Hindlimb muscle (tissue), 1 donor: ENCODE measurements at places on chromosomes 7 and 10.

GRCh38 chr10:109393425-109393824 is 529.9 kb downstream of the XPNPEP1 start:
- no peak for DNase-seq

DNA sequence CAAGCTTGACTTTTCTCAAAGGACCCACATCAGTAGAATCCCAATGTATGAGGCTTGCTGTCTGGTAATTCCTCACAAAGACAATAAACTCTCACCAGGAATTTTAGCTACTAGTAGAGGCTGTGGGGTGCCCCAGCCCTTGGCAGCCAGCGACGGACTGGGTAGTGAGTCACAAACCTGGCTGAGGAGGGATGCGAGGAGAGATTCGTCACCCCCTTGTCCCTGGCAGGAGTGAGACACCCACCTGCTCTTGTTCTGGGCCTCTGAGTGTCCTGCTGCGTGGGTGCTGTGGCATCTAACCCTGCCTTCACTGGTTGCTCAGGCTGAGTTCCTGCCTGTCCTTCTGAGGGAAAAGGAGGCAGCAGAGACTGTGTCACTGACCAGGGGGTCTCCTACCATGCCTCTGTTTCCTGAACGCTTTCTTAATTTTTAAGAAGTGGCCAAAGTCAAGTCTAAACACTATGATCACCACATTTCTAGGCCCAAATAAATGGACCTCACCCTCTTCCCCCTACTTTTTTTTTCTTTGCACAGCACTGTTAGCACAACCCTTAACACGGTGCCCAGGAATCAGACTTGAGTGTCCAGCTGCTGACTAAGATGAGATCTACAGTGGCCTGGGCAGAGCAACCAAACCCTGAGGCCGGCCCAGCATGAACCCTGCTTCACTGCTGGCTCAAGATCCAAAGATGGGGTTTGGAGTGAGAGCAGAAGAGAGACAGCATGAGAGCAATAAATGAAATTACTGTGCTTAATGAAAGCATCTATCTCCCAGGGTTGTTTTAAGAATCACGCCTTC is 146.4 kb downstream of the ANLN start:
- DNase-seq = no peak

DNA sequence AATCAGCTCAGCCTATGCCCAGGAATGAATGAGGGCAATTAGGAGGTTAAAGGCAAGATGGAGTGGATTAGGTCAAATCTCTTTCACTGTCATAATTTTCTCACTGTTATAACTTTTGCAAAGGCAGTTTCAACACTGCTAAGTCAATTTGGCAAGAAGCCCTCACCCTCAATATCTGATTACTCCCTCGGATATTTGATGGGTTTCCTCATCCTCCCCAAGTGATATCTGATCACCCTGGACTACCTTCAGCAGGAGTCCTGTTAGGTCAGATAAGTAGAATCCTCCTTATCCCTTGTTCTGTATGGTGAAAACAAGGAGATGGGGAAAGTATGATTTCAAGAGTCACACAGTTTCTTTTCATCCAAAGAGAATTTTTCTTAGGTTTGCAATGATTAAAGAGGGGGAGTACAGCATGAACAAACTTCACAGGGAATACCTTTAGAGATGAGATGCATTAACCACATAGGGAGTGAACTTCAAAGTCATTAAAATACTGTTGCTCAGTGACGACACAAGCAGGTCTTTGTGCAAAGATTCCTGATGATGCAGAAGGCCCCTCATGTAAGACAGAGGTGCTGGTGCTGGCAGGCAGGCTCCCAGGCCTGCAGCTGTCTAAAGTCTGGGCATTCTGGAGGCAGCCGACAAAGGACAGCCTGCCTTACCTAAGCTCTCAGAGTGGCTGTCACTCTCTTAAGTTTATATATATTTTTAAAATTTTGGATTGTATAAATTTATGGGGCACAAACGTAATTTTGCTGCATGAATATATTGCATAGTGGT is 75.4 kb upstream of the POM121L12 start:
- no peak for DNase-seq

DNA sequence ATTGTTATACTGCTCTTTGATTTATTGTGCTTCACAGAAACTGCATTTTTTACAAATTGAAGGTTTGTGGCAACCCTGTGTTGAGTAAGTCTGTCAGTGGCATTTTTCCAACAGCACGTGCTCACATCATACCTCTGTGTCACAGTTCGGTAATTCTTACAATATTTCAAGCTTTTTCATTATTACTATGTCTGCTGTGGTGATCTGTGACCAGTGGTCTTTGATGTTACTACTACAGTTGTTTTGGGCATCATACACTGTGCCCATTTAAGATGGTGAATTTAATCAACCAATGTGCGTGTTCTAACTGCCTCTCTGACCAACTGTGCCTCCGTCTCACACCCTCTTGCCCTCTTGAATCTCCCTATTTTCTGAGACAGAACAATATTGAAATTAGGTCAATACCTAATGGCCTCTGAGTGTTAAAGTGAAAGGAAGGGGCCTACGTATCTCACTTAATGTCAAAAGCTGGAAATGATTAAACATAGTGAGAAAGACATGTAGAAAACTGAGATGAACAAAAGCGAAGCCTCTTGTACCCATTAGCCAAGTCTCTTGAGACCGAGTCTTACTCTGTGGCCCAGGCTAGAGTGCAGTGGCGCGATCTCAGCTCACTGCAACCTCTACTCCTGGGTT is 20.2 kb upstream of the ASL start:
- DNase-seq = no peak

DNA sequence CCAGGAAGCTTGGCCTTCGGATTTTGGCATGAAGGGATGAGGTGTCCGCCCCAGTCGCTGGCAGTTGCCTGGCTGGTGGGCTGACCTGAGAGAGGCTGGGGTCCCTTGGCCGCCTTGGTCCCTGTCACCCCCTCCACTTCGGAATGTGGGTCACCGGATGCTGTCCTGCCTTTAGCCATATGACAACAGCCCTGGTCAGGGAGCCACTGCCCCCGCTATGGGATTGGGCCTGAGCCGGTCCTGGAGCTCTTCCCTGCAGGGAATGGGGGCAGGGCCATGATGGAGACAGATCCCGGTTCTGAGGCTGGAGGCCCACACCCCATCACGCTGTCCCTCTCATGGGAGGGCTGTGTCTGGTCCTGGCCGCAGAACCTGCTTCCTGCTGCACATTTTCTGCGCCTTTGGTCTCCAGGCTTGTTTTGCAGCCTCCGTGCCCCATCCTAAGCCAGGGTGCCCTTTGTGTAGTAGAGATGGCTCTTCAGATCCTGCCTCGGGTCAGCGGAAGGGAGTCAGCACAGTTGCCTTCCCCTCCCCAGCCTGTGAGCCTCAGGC is 22.6 kb downstream of the PFKFB3 start:
- DNase-seq = no peak

GRCh38 chr10:15043674-15044073 is at the start of gene OLAH:
Gene OLAH, plus strand, starts transcription at chr10:15043943. Its CDS starts 3,346 bp downstream, at chr10:15047289.
- no peak for DNase-seq

DNA sequence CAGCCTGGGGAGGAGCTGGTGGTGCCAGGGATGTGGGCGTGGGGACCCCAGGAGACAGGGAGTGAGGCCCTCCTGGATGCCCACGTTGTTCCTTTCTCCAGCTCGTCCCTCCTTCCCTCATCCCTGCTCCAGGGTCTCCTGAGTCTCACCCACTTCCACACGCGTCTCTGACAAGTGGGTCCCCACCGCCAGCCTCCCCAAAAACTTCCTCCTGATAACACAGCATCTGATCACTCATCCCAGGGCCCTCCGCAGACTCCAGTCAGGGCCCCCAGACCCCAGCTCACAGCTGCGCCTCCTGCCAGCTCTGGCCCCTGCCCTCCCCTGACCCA is 60.6 kb upstream of the INPP5A start:
- no peak for DNase-seq

DNA sequence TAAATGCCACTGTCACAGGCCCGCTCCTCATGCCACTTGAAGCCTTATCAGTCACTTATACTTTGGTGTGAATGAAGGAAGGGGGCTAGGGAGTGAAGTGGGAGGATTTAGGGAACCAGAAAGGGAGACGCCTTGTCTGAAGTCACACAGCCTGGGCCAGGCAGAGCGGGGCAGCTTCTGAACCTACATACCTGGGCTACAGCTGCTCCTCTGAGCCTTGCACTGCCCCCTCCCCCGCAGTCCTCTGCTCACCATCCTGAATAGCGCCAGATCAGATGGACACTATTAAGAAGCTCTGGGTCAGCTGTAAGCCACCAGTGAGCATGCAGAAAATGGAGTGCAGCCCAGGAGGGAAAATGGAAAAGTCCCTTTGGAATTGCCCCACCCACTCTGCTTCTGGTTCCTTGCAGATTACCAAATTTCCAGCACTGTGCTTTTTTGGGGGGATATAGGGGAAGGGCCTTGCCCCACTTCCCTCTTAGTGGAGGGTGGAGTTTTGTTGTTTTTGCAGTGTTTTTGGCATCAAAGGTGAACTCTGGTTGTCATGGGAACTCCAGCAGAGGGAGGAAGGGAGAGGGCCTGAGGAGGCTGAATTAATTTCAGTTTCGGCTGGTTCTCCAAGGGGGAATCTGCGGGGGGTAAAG is 35.0 kb upstream of the ADCYAP1R1 start:
- no peak for DNase-seq

- DNase-seq = no peak
Measured at GRCh38 chr7:68776326-68776725, 821.9 kb upstream of the AUTS2 start.

GRCh38 chr7:99004216-99004615 is 125.9 kb downstream of the TRRAP start:
- no peak for DNase-seq

- peak; percentile 46 for DNase-seq
Measured at GRCh38 chr10:3935141-3935540, 150.1 kb upstream of the KLF6 start.

DNA sequence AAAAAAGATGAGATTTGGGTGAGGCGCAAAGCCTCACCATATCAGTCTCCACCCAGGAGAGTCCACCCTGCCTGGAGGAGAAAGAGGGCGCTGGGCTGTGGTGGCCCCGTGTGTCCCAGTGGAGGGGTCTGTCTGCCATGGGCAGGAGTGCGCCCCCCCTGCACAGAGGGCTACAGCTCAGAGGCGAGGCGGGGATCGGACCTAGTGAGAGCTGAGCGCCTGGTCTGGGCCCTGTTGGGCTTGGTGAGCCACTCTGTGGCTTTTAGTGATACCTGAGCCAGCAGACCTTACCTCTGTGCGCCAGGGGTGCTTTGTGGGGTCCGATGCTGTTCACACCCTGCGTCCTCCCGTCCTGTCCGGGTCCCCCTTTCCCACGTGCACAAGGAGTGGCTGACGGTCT is 25.9 kb upstream of the GNA12 start:
- no peak for DNase-seq

DNA sequence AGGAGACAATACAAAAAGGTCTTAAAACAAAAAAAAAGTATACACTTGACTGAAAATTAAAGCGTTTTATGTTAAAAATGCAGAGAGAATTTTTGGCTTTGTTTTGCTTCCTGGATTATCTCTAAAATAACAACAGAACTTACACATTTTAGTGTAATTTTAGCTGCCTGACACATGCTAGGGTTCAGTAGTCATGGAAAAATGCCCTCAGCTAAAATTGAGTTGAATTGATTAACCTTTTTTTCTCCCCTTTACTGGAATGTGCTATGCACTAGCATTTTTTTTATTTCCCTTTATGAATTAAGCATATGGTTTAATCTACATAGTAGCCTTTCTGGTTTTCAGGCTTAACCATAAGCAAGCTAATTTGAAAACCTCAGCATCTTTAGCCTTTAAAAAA is 89.9 kb downstream of the ZNF277 start:
- no peak for DNase-seq

GRCh38 chr7:77570330-77571011 is 33.4 kb downstream of the PTPN12 start:
- no peak for DNase-seq

DNA sequence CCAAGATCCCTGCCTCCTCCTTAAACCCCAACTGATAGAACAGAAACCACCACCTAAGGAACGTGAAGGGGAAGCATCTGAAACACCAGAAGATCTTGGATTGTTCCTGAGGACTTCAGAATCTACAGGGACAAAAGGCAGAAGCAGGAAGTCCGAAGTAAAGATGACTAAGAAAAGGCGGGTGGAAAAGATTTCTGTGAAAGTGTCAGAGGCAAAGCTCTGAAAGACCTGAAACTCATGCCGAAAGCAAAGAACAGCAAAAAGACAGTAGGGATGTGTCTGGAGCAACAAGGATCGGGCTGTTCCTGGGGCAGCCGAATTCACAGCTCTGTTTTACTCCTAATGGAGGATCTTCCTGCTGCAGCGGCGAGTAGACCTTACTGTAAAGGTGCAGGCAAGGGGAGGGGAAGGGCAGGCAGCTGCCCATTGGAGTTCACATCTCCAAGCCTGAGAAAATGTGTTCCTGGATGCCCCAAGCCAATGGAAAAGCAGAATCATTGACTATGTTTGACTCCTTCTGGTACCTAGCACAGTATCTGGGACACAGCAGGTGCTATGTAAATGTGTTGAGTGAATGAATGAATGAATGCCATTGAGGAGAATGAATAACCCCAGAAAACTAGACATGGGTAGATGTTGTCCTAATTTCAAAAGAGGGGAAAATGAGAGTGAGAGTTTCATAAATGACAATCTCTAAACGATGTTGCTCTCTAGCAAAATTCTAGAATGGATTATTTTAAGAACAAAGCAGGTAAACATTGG is 40.4 kb downstream of the PDIA4 start:
- DNase-seq = no peak

GRCh38 chr7:104208421-104208780 is 588 bp upstream of the ORC5 start:
- DNase-seq = no peak
